Occipital lobe (tissue), 3 donors: ENCODE measurements at places on chromosomes 1 and 21. TPM values are rescaled to one million over a fixed set of nuclear protein-coding genes. Genes with fewer than 3 reads are reported as not detected.

DNA sequence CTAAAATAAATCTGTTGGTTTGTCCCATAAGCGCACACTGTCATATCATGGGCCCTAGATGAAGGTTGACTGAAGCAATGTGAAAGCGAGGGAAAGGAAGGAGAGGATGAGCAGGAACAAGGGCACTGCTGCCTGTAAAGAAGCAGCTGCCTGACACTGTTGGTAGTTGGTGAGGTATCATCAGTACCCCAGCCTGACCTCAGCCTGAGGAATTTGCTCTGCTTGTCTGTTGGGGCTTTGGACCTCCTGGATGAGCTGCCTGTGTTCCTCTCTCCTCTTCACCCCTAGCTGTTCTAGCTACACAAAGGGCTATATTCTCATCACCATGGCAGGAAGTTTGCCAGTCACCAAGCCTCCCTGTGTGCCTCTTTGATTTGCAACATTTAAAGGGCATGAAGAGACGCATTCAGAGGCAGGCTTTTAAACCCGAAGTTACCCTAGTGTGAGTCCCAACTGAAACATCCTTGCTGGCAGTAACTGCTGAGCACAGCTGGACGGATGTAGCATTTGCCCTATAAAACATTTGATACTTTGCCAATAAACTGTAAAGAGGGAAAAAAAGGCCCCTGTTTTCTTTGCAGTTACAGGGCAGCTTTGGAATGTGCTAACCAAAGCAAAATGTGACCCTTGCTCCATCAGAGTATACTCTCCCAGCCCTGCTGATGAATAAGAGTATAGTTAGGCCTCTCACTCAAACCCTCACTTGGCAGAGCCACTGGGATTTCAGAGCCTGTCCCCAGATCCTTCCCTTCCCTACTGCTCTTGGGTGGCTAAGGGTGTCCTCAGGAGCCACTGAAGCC lies 22.2 kb upstream of the SPATA6 start:
- peak; percentile 75 for DNase-seq

GRCh38 chr1:207810173-207810572 lies 58.3 kb downstream of the CD46 start:
- DNase-seq = no peak

DNA sequence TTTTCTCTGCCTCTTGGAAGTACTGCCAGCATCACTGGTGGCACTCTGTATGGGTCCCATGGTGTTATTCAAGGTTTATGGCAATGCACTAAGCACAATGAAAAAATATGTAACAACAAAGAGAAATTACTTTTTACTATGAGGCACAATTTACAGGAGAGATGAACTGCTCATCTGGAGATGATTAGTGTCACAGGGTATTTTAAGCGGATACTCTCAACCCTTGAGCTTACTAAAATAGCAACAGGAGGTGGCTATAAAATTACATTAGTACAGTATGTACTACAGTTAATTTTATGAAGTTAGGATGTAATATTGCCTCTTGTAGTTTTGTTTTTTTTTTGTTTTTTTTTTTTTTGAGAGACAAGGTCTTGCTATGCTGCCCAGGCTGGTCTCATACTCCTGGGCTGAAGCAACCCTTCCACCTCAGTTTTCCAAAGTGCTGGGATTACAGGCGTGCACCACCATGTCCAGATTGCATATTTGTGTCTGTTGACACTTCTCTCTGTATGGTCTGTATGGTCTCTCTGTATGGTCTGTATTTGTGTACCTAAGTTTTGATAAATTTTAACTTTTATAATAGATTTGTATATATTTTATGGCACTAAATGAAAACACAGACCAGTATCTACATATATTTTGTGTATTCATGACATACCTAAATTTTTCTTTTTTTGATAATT lies 175.6 kb upstream of the HP1BP3 start:
- no peak for DNase-seq

DNA sequence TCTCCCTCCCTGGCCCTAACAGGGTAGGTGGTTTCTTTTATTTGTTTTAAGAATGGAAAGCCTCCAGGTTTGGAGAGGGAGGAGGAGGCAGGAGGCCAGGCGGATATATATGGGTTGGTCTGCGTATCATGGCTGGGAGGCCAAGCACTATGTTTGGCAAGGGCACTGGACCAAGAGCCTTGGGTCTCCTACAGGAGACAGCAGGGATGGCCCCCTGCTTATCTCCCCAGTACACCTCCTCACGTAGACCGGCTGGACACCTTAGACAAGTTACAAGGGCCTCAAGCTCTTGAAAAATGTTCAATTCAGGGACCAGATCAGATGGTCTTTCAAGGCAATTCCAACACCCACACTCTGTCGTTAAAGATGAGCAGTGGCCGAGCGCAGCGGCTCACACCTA lies 10.9 kb downstream of the SLC41A1 start:
- no peak for DNase-seq

The OR2T29 gene
- total RNA-seq = not detected

The XKR8 gene
- 3.4 TPM for total RNA-seq

GRCh38 chr21:34702341-34703170 lies 33.8 kb downstream of the CLIC6 start:
- DNase-seq = no peak

DNA sequence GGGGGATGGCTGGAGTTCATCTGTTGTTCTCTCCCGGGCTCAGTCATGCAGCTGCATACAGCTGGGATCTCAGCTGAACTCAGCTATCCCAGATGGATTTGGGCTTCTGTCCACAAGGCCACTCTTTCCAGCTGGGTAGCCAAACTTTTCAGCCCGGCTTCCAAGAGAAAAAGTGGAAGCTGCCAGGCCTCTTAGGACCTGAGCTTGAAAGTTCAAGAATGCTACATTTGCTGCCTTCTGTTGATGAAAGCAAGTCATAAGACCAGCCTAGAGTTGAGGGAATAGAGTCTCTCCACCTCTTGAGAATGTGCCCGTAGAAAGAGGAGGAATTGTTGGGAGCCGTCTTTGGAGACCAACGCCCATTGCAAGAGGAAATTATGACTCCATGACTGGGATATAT lies 95.3 kb downstream of the C1orf21 start:
- no peak for DNase-seq

DNA sequence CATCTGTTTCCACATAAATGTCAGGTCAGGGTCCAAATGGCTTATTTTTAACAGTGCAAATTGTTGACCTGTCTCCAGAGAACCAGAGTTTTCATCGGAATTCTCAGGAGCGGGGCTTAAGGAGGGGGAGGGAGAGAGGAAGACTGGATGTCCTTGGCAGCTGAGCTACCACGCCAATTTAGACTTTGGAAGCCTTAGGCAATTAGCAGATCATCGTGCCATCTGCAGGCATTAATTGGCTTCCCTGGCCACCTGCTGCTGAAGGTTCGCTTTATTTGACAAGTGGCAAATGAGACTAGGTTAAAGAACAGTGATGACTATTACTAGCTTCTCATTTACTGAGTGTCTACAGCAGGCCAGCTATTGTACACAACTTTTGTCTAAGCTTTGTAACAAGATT lies 43.7 kb downstream of the HLX start:
- DNase-seq = no peak

The DYRK3 gene
- 18.2 TPM for total RNA-seq

DNA sequence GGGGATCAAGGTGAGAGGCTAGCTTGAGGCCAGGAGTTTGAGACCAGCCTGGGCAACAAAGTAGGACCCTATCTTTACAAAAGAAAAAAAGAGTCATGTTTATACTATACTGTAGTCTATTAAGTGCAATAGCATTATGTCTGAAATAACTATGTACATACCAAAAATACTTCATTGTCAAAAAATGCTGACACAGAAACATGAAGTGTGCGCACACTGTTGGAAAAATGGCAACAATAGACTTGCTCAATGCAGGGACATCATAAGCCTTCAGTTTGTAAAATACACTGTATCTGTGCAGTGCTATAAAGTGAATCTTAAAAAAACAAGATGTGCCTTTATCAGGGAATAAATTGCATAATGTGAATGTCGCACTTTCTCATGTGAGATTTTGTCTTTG lies 14.1 kb upstream of the NID1 start:
- DNase-seq = no peak
